ENCODE measurements at places on chromosomes 3 and 15.

DNA sequence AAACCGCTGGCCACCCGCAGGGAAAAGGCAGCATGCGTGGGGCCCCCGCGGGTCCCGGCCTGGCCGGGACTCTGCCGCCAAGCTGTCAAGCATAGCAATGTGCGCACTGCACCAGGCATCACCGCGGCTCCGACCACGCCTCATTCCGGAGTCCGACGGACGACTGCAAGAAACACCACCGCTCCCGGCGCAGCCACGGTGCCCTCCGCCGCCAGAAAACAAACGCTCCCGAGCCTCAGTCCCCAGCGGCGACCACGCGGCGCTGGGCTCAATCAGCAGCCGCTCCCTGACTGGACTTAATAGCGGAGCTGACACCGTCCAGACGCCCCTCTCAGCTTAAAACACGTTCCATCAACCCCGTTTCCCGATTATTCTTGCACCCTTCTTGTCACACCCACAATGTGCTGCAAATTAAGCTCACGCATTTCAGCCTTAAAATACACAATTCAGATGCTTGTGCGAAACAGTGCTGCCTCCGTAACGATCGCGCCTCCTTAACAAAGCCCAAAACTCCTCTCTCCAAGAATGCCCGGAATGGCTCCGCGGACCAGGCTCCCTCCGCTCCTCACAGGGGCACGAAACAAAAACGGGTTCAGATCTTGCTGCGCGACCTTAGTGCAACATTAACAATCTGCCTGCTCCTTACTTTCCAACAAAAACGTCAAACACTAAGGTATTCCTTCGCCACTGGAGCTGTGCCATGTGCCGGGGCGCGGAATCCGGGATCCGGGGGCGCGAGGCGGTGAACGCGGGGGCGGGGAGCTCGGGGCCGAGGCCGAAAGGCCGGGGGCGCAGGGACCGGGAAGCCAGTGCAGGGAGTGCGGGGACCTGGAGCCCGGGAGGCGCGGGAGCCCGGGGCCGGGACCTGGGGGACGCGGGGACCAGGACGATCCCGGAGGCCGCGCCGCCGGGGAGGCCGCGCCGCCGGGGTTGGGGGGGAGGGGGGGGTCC lies 655 bp downstream of the CYFIP1 start:
- peak; percentile 75 for DNase-seq

DNA sequence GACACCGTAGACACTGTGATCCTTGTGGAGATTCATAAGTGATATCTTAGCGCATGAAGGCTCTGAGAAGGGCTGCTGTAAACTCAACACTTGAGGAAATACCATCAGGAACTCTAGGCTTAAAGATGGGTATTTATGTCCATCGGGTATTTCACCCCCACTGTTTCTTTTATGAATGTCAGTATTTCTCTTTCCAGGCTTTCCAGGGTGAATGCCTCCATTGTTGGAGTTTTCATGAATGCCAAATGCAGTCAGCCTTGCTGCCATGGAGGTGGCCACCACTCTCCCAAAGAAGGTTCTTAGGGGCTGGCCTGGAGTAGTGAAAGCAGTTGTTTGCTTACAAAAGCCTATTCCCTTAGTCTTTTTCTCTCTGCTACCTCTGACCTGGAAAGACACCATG lies 259.2 kb downstream of the SLCO3A1 start:
- DNase-seq: no peak

GRCh38 chr15:47485419-47485818 lies 231.9 kb upstream of the SEMA6D start:
- DNase-seq: no peak

DNA sequence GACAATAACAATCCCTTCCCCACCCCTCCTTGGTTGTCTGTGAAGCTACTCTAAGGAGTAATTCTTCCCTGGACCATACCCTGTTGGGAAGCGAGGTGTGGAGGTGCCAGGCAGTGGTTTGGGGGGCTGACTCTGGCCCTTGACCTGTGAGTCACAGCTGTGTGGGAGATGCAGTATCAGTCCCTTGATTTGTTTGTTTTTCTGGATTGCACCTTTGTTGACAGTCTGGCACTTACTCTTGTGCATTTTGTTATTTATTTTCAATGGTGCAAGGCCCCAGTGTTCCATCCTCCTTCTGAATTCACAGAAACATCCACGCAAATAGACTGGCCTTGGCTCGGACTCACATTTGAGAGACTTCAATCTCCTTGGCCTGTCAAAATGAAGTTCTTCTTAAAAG lies 29.7 kb downstream of the TMEM45A start:
- no peak for DNase-seq

- no peak for DNase-seq
Measured at GRCh38 chr15:101795455-101795854, 7.9 kb upstream of the OR4F6 start.

DNA sequence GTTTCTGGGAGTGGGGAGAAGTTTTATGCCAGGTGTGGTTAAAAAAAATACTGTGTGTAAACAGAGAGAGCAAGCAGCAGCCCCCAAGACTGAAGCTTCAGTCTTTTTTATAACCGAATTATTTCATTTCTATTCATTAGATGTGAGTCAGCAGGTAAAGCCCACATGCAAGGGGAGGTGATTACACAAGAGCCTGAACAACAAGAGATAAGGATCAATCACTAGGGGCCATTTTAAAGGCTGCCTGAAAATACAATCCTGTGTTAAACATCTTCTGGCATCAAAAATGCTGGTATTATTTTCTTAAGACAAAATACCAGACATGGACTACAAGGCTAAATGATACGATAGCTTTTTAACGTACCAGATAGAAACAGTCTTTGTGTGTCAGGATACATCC lies 217.3 kb downstream of the SUCLG2 start:
- no peak for DNase-seq

- no peak for DNase-seq
Measured at GRCh38 chr3:169250000-169250399, 413.5 kb downstream of the MECOM start.

DNA sequence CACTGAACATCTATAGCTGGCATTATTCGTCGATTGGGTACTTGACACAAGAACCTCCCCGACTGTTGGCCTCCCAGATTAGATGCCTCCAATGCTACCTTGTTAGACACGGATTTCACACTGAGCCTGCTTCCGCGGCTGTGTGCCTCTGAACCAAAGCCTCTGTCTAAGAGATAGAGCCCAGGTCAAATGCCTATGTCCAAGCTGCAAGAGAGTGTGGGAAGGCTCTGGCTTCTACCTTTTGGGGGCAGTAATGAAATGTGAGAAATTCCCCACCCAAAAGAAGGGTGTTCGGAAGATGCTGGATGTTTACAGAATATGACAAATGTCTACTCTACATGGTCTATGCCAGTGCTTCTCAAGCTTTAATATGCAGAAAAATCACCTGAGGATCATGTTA lies 2.0 kb upstream of the RPUSD2 start:
- DNase-seq: no peak

GRCh38 chr15:92810418-92811138 lies 89.5 kb upstream of the CHD2 start:
- DNase-seq: peak; percentile 88

DNA sequence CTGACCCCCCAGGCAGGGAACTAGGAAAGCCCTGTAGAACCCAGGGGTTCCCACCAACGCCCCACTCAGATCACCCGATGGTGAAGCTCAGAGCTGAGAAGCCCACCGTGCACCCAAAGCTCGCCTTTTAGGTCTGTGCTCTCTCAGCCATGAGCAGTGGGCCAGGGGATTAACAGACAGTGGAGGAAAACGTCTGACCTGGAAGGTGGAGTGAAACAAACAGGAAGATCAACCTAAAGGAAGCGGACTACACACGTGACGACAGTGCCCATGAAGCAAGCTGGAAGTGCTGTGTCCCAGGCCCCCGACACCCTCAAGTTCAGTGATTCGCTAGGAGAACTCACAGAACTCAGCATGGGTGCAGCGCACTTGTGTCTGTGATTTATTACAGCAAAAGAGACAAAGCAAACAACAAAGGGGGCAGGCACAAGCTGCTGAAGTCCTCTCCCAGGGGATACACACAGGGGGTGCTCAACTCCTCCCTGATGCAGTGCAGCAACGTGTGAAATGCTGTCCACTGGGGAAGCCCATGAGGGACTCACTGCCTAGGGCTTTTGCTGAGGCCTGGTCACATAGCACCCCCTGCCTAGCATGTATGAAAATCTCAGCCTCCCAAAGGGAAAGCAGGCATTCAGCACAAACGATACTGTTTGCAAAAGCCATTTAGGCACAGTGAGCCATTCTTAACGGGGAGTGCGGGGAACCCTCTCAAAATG lies 43.5 kb downstream of the CFAP92 start:
- no peak for DNase-seq

DNA sequence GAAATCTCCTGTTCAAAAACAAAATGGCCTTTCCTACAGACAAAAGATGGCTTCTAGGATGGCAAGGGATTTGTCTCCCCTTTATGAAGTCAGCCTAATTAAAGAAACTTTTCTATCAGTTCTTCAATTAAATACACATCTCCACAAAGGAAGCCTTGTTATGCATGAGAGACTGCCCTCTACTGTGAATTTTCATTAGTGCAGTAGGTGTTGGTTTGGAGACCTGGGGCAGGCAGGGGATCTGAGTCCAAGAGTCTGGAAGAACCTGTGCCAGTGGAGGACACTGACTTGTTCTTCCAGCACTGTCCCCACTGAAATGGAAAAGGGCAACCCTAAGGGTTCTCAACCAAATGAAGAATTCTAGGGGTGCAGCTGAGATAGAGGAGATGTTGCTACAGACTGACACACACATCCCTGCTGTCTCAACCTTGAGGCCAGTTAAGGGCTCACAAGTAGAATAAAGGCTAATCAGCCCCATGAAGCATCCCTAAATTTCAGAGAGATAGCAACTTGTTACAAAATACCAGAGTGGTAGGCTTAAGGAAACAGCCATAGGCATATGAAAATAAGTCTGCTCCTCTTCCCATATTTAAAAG lies 174.0 kb upstream of the PRICKLE2 start:
- DNase-seq: no peak

- no peak for DNase-seq
Measured at GRCh38 chr3:137202941-137203340, 245.2 kb downstream of the IL20RB start.
